ENCODE measurements at places on chromosomes 6 and 20. TPM values are rescaled to one million over a fixed set of nuclear protein-coding genes. Genes with fewer than 3 reads are reported as not detected.

MYH7B gene
- not detected for total RNA-seq

AIF1 gene
- 3.2 TPM for total RNA-seq

EFHC1 gene
- total RNA-seq = 50.4 TPM

MAVS gene
- 35.1 TPM for total RNA-seq

DHX35 gene
- 21.7 TPM for total RNA-seq

ZNF334 gene
- 5.4 TPM for total RNA-seq

GTSF1L gene
- not detected for total RNA-seq

COL12A1 gene
- total RNA-seq = 170 TPM

PCSK2 gene
- total RNA-seq = not detected

IL17F gene
- not detected for total RNA-seq

C4A gene
- 248 TPM for total RNA-seq

DEFB132 gene
- not detected for total RNA-seq

IP6K3 gene
- total RNA-seq = 73.5 TPM

SLC24A3 gene
- 9.0 TPM for total RNA-seq

- DNase-seq = no peak
Measured at GRCh38 chr6:157879034-157879872, 56.2 kb downstream of the SNX9 start.

DNA sequence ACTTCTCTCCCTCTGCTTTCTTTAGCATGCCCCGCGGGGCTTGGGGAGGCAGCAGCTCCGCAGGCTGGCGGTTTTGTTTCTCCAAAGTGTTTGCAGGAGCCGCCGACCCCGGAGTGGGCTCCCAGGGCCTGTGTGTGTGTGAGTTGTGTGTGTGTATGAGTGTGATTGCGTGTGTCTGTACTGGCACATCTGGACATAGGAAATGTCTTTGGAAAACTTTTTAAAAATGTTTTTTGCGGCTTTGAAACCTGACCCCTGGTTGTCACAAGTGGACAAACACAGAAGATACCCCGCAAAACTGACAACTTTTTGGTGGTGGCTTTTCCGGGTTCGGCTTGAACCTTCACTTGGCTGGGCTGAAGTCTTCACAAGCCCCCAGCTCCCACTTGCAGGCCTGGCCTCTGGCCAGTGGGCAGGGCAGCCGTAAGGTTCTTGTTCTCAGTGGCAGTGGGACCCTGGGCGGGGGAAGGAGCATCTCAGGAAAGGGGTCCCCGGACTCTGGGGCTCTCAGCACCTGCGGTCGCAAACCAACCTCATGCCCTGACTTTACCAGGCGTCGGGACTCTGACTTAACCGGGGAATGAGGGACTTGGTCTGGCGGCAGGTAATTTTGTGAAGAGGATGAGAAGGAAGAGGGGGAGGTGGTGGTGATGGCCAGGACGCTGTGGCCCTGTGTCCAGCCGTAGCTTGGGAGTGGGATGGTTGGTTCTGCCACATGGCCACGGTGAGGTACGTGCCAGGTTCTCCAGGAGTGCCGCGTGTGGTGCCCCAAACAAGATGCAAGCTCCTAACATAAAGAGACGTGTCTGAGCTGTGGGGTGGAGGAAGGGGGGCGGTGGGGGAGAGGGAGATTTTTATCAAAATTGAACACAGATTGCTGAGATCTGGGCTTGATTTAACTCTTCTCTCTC lies 619 bp downstream of the DAAM2 start:
- no peak for DNase-seq

GRCh38 chr6:1610497-1611321 lies 994 bp downstream of the FOXC1 start:
- no peak for DNase-seq

DNA sequence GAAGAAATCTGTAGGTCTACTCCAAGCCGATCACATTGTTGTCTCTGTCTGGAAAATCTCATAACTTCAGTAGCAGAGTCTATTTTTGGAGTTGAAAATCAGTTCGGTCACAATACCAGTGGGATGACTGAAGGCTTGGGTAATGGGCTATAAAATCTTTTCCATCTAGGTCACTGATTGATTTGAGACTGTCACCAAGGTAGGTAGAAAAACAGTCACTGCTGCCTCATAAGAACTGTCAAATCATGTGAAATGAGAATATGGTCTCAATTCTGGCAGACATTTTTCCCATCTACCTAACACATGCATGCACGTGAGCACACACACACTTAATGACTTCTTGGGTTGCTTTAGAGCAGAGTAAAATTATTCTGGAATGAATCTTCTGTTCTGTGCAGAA lies 1162.8 kb upstream of the CITED2 start:
- DNase-seq = no peak

DNA sequence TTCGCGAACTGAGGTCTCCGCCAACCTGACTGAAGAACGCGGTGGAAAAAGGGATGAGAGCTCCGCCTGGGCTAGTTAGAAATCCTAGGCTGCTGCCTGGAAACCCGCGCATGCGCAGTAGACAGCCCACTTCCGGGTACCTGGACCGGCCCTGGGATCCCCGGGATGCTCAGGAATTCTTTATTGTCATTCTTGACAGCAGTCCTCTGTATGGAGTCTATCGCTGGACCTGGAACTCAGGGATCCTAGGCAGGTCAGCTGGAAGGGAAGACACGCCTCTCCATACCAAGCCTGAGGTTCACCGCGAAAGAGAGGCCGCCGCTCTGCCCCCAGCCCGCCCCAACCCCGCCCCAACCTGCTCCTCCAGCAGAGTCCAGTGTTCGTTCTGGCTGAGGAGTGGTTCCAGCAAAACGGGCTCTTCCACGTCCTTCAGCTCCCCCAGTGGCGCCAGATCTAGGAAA lies 1379.2 kb upstream of the DEFB115 start:
- DNase-seq = peak; percentile 26

GRCh38 chr6:113668641-113669408 lies 188.3 kb upstream of the MARCKS start:
- DNase-seq = no peak

DNA sequence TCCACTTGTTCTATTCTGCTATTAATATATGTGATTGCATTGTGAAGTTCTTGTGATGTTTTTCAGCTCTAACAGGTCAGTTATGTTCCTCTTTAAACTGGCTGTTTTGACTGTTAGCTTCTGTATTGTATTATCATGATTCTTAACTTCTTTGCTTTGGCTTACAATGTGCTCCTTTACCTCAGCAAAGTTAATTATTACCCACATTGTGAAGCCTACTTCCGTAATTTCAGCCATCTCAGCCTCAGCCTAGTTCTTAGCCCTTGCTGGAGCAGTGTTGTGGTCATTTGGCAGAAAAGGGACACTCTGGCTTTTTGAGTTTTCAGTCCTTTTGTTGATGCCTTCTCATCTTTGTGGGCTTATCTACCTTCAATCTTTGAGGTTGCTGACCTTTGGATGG lies 440.2 kb downstream of the TBC1D32 start:
- no peak for DNase-seq

DNA sequence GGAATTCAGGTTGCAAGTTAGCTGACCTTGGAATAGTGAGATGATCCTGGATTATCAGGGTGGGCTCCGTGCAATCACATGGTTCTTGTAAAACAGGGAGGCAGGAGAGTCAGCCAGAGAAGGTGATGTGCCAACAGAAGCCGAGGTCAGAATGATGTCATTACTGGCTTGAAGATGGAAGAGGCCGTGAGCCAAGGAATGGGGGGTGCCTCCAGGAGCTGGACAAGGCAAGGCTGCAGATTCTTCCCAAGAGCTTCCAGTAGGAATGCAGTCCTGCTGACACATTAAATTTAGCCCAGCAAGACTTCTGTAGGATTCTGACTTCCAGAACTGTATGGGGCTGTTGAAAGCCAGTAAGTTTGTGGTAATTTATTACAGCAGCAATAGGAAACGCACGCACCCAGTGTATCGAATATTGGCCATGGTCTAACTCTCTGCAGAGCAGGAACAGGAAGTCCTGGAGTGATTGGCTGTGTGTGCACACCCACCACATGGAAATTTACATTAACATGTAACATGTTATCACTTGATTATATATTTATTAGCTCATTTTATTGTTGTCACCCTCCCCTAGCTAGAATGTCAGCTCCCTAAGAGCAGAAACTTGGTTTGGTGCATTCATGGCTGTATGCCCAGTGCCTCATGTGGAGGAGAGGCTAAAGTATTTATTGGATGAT lies 19.1 kb downstream of the SLC24A3 start:
- no peak for DNase-seq

- DNase-seq = no peak
Measured at GRCh38 chr20:47775841-47776240, 9.4 kb downstream of the SULF2 start.

DNA sequence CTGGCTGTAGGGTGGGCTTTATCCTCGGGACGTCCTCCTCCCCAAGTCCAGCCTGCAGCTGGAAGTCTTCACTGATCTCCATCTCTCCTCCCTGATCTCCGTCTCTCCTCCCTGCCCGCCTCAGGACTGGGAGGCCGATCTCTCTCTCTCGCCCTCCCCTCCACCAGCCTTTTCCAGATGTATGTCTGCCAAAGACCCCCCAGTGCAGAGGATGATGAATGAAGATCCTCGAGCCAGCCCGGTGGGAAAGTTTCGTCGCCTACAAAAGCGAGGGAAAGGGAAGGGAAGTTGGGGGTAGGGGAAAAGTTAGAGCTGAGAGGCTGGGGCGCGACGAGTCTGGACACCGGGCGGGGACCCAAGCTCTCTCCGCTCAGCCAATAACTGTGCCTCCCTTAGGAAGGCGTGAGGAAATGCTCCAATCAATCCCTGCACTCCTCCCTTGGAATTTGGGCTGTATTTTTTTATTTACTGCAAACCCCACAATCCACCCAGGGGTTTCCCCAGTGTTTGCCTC lies 595 bp upstream of the SRF start:
- peak; percentile 94 for DNase-seq

DNA sequence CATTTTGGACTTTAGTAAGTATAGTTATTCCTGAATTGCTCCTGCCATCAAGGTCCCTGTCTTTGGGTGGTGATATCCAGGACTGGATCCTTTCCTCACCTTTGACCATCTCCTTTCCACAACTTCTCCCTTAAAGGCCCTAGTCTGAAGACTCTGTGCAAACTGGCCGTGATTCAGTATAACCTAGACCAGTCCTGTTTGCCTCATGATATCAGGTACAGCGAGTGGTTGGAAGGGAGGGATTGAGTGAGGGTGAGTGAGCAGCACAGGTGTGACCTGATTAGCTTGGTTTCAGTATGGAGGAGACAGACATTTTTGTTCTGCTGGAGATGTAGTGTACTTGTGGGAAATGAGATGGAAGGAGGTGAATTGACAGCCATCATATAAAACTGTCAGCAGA lies 2.3 kb upstream of the RRP36 start:
- no peak for DNase-seq

GRCh38 chr6:119078376-119079282 lies at the start of gene FAM184A:
TSS of gene FAM184A (minus strand) at chr6:119078664. CDS start at chr6:119078299, 365 bp downstream.
- DNase-seq = peak; percentile 92

- peak; percentile 38 for DNase-seq
Measured at GRCh38 chr6:8080362-8081151, 16.4 kb upstream of the BLOC1S5 start.

DNA sequence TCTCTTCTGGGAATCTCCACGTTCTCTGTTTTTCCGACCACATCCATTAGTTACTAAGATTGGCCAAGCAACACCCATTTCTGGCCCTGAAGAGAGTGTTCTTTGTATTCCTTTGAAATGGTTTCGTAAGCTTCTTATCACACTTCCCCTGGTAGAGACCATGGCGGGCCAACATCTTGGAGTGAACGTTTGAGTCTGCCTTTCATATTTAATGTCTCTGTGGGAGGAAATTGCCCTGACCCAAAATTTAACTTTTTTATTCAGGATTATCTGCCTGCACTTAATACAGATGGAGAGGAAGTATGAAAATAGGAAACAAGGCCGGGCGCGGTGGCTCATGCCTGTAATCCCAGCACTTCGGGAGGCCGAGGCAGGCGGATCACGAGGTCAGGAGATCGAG lies 177.0 kb upstream of the SNX9 start:
- DNase-seq = no peak

DNA sequence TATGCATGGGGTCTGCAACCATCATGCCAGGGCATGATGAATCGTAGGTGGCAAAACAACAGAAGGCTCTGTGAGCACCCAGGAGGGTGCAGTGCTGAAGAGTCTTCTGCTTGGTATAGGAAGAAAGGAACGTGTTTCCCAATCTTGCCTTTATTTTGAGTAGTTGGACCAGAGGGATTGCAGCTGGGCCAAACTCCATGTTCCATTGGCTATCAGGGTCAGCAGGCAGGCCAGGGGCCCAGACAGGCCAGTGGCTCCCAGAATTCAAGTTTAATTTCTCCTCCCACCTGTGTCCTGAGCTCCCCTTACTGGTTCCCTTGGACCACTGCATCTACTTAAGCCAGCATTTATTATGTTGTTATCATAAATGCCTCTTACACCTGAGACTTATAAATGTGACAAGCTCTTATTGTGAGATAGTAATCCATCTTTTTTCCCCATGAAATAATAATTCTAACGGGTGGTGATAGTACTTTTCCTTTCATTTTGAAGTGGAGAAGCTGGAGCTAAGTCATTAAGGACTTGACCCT lies 918 bp upstream of the TRIM38 start:
- peak; percentile 13 for DNase-seq

GRCh38 chr6:52649536-52650160 lies 21.3 kb upstream of the TMEM14A start:
- DNase-seq = no peak

- DNase-seq = no peak
Measured at GRCh38 chr6:21522143-21522747, 71.3 kb upstream of the SOX4 start.

DNA sequence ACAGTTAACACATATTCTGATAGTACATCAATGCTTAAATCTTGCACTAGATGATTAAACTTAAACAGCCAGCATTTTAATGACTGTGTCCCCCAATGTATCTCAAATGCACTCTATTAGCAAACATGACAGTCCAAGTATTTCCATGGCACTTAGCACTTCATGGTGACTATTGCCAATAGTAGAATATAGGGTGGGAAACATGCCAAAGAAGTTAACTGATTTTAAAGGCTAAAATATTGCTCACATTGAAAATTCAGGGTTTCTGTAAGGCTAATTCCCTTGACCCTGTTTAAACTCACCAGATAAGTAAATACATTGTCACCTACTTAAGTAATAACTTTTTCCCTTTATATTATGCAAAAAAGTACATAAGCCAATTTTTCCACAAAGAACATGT lies 266.9 kb downstream of the TBC1D32 start:
- DNase-seq = no peak

GRCh38 chr6:105275542-105275941 lies 95.7 kb upstream of the POPDC3 start:
- DNase-seq = no peak

GRCh38 chr20:34311118-34312023 lies 8.2 kb upstream of the AHCY start:
- DNase-seq = peak; percentile 72
